ENCODE measurements at places on chromosomes 1 and 21.

- DNase-seq = no peak
Measured at GRCh38 chr1:30638811-30639210, 84.6 kb downstream of the MATN1 start.

DNA sequence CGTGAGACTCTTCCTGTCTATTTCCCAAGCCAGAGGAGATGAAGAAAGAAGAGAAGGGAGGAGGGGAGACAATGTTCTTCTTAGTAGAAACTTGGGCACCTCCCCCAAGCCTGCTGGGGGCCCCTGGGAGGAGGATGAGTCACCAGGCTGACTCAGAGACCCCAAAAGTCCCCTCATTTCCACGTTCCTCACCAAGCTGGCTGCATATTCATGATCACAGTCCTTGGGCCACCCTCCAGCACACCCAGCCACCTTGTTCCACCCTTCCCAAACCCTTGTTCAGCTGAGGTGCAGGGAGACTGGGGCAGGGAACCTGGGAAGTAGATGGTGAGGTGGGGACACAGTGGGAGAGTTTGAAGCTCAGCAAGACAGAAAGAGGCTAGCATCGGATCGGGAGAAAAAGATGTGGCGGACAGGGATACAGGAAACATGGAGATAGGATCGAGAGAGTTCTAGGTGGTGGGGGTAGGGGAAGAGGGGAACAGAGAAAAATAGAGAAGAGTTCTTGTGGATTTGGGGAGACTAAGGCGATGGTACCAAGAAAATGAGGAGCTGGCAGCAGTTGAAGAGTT is 712 bp downstream of the RAB13 start:
- no peak for DNase-seq

DNA sequence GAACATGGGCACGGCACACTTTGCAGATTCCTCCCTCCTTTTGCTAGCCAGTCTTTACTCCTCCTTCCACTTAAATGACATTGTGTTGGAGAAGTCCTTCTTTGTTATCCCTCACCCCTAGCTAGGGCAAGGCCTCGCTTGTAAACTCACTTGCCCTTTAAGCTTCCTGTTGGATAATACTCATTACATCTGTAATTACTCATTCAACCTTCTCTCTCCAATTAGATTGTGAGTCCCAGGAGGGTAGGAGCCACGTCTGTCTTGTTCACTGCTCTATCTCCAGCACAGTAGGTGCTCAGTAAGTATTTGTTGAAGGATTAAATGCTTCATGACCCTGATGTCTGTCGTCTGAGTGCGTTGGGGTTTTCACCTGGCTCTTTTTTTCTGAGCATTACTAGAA is 98.7 kb upstream of the USP24 start:
- no peak for DNase-seq

- DNase-seq = no peak
Measured at GRCh38 chr1:206510371-206510770, 3.0 kb downstream of the RASSF5 start.

GRCh38 chr1:231643071-231643934 is 16.7 kb downstream of the DISC1 start:
- DNase-seq = no peak

GRCh38 chr21:32597205-32597604 is 11.9 kb upstream of the TCP10L start:
- no peak for DNase-seq

DNA sequence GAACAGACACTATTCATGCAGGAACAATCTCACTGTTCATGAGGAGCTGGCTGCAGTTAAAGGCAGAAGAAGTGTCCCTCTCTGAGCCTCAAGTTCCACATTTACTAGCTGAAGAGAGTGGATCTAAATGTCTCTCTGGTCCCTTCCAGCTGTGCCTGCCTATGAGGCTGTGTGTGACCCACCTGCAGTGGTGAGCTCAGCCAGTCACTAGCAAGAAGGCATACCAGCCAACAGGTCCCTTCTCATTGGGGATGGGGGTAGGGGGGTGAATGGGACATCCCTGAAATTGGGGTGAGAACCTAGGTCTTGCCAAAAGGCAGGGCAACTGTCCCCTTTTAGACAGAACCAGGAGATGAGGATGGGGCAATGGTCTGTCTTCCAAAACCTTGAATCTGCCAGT is 13.6 kb downstream of the RD3 start:
- no peak for DNase-seq
